NCI-H2081 treated with DMSO at 0.1 percent for 48 hours (cell line): ENCODE measurements at places on chromosomes 12 and 14.

DNA sequence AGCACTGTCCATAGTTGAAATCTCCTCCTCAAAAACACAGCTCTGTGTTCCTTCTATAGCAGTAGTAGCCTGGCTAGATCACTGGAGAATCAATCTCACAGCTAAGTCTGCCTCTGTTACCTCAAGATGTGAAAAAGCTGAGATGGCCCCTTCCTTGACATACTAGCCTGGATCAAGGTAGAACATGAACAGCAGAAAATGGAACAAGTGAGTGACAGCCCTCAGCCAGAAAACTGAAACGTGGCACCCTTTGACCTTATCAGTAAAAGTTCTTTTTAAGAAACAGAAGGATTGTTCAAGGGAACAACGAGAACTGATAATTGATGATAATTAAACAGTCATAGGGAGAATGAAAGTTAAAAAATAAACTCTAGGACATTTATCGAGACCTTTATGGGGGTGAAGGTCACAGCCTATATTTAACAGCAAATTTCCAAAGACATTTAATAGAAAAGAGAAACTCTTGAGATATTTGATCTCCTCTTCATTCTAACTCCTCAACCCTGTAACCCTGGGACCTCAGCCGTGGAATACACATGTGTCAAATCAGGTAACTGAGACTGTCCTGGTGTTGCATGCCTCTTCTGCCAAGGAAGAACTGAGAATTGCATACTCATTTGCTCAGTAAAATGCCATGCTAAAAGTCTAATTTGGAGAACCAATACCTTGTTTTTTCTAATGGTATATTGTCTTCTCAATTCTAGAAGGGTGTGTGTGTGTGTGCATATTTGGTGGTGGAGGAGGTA lies 258.0 kb upstream of the ATP2B1 start:
- no peak for DNase-seq

DNA sequence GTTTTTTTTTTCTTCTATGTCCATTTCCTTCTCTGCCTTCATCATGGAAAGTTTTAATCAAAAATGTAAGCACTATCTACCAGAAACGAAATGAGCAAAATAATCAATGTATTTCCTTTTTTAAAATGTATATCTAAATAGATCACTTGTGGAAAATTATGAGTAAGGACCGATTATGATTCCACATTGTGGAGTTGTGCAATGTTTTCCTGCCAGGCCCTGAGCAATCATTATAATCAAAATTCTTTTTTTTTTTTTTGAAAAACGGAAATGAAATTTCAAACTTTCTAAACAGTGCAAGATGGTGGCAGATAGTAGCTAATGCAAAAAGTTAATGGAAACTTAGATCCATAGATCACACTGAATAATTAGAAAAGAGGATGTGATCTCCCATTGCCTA lies 1074.6 kb upstream of the TMEM132C start:
- DNase-seq, result no peak

- peak; percentile 16 for DNase-seq
Observed at GRCh38 chr14:51357250-51357649, 117.2 kb downstream of the TMX1 start.

DNA sequence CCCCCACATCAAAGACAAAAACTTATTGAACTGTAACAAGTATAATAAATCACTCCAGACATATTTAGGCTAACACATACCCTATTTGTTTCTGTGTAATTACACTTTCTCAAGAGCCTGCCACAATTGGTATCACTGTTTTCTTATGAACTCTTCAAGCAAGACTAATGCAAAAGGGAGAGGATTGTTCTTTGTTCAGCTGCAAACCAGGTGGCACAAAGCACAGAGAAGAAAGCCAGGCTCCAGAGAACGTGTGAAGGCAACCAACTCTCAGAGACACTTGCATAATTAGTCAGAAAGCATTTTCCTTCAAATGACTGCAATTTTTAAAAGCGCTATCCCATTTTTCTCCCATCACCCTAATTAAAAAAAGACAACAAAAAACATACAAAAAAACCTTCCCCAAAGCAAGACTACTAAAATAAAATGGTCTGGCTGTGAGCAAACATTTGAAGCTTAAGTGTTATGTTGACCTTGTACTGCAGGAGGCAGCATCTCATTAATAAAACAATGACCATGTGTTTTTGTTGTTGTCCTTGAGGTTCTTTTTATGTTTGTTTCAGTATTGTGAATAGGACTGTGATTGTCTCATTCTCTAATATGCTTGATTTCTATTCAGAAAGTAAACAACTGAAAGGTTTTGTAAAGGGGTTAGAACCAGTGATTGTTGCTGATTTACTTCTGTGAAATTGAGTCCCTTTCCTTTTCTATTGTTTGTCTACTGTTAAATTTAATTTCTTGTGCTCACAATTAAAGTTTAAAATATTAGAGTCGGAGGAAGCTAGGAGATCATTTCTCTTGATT lies 452.7 kb upstream of the PDE3A start:
- peak; percentile 32 for DNase-seq

DNA sequence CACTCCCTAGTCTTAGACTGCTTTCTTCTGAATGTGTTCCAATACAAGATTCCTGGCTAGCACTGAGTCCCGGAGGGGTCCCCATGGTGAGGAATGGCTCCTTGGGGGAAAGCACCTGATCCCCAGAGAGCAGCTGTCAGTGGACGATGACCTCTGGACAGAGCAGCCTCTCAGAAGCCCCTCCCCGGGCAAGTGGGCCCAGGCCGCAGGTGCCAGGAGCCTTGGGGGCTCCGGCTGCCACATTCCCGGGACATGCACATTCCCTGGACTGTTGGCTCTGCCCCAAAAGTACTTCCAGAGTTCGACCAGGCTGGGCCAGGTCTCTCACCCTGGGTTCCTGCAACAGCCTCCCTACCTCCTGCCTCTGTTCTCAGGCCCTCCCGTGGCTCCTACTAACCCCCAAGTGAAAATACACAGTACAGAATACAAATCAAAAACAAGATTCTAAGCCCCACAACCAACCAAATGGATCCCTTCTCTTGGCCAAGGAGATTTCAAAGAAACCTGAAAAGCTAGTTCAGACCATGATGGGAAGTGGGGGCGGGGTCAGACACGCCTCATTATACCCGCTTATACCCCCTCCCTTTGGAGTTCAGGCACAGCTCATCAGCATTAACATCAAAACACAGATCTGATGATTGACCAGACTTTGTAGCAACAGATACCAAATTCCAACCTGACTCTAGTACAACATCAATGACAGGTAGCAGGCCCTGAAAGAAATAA lies 23.3 kb upstream of the BTBD6 start:
- DNase-seq, result no peak
